Renal pelvis (tissue), 12 donors: ENCODE measurements at places on chromosomes 16 and 17. TPM values are rescaled to one million over a fixed set of nuclear protein-coding genes. Genes with fewer than 3 reads are reported as not detected.

- DNase-seq, result no peak
These were observed 8.5 kb downstream of the PECAM1 start for GRCh38 chr17:64382061-64382583.

DNA sequence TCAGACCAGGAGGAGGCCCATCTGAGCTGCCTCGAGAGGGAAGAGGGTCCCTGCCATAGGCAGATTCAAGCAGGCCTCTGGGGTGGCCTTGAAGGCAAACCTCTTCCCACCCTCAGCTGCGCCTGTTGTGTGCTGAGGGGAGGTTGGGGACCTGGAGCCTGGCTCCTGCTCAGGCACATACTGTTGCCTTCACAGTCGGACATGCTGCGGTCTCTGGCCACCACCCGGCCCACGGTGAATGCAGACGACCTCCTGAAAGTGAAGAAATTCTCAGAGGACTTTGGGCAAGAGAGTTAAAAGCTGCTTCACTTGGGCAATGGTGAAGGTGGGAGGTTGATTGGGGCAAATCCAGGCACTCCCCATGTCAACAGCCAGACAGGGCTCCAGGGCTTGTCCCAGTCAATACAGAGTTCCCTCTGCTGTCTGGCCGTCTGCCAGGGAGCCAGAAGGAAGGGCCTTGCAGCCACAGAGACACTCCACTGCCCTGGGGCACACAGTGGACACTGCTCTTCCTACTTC is 6.3 kb downstream of the PDF start:
- no peak for DNase-seq

GRCh38 chr16:1125471-1125870 is 27.4 kb upstream of the CACNA1H start:
- DNase-seq, result peak; percentile 71

The GP2 gene
- polyA plus RNA-seq, result 7.9 TPM

The NEK8 gene
- 7.1 TPM for polyA plus RNA-seq

DNA sequence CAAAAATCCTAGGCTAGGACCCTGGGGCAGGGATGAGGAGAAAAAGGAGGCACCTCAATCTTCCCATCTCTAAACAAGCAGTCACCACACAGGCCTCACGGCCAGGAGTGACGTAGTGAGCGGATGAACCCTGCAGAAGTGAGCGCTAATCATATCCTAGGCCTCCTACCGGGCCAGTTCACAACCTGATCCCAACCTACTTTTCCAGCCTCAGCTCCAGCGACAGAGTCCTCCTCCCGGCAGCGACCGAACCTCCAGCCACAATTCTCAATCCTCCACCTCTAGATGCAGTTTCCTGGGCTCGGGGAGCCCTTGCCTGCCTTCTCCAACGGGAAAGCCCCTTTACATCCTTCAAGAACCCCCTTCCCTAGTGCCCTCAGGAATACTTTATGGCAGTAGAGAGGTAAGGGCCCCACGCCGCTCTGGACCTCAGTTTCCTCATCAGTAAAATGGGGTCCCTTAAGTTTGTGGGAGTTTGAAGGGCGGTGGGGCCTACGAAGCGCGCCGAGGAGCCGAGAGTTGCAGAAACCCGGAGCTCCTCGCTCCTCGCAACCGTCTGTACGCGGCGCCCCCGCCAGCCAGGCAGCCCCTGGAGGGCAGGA is 1.4 kb downstream of the ZNF668 start:
- peak; percentile 10 for DNase-seq

The FZD2 gene
- 38.2 TPM for polyA plus RNA-seq

DNA sequence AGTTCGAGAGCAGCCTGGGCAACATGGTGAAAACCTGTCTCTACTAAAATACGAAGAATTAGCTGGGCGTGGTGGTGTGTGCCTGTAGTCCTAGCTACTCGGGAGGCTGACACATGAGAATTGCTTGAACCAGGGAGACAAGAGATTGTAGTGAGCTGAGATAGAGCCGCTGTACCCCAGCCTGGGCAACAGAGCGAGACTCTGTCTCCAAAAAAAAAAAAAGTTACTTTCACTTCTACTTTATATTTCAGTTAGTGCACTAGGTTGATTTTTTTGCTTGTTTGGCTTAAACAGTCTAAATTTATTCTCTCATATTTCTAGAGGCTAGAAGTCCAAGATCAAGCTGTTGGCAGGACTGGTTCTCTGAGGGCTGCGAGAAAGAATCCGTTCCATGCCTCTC is 13.4 kb downstream of the CCDC102A start:
- no peak for DNase-seq

DNA sequence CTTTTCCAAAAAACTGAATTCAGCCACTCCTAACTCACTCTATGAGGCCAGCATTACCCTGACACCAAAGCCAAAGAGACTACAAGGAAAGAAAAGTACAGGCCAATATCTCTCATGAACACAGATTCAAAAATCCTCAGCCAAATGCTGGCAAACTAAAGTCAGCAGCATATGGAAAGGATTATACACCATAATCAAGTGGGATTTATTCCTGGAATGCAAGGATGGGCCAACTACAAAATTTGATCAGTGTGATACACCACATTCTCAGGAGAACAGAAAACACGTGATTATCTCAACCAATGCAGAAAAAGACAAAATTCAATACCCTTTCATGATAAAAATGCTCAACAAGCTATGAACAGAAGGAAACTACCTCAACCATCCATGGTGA is 7.7 kb upstream of the AATK start:
- DNase-seq, result no peak

The ATMIN gene
- 48.3 TPM for polyA plus RNA-seq

GRCh38 chr17:75564195-75564594 is 23.4 kb upstream of the MYO15B start:
- no peak for DNase-seq

DNA sequence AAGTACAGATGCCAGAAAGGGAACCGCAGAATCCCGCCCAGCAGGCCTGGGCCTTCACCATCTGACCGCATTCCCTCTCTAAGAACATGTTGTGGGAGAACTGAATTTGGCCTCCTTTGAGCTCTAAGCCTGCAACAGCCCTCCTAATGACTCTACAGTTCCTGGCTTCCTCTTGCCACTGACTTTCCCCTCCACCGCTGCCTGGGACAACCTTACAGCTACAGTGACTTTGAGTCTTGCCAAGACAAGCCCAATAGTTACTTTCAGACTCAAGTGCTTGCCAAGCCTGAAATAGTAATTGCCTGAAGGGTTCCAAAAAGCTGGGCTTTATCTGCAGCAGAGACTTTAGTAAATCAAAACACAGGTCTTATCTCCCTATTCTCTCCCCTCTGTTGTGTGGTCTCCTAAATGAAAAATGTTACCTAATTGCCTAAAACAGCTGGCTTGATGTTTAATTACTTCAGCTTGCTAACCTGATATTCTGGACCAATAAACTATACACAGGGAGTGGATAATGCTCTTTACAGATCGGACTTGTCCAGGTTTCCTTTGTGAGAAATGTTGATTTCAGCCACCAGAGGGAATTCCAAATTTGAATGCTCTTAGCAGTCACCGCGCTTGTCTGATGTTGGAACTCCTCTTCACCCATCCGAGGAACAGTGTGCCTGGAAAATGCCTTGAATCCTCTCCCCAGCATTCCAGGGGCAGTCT is 85.1 kb upstream of the TBX2 start:
- no peak for DNase-seq

The PIK3R6 gene
- polyA plus RNA-seq, result 1.8 TPM

- DNase-seq, result peak; percentile 37
These were observed at the start of gene HS3ST2 for GRCh38 chr16:22813948-22814710. Gene HS3ST2, plus strand, starts transcription at chr16:22814162. Its CDS starts 449 bp downstream, at chr16:22814611.

DNA sequence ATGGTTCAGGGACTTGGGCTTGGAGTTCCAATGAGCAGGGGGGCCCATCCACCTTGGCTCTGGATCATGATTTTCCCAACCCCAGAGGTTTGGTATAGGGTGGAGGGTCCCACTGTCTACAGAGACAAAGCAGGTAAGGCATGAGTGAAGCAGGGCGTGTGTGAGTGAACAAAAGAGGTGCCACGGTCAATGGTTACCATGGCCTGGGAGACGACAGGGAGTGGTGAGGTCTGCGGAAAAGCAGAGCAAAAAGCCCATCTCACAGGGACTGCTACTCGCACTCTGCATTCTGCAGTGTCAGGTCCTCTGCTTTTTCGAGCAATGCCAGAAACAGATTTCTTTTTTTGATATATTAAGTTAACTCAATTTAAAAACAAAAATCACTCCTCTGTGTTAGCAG is 24.6 kb downstream of the MYH11 start:
- no peak for DNase-seq
